Activated CD4-positive, alpha-beta T cell treated with anti-CD3 and anti-CD28 coated beads, Interleukin-2, amount 10 ng/mL, durations not matched to agents 7 days and 5 days (primary cell): ENCODE measurements at places on chromosomes 2 and 18. TPM values are rescaled to one million over a fixed set of nuclear protein-coding genes. Genes with fewer than 3 reads are reported as not detected.

C2orf78 gene
- total RNA-seq, result not detected

TPO gene
- total RNA-seq, result 0.22 TPM

PDE11A gene
- not detected for total RNA-seq

PLGLB1 gene
- 4.7 TPM for total RNA-seq

HOXD8 gene
- not detected for total RNA-seq

EML6 gene
- total RNA-seq, result 0.96 TPM

RND3 gene
- total RNA-seq, result not detected

SLC9A2 gene
- not detected for total RNA-seq

VSNL1 gene
- total RNA-seq, result not detected

NYAP2 gene
- not detected for total RNA-seq

AQP12A gene
- total RNA-seq, result not detected
